ENCODE measurements at places on chromosomes 13 and 19.

DNA sequence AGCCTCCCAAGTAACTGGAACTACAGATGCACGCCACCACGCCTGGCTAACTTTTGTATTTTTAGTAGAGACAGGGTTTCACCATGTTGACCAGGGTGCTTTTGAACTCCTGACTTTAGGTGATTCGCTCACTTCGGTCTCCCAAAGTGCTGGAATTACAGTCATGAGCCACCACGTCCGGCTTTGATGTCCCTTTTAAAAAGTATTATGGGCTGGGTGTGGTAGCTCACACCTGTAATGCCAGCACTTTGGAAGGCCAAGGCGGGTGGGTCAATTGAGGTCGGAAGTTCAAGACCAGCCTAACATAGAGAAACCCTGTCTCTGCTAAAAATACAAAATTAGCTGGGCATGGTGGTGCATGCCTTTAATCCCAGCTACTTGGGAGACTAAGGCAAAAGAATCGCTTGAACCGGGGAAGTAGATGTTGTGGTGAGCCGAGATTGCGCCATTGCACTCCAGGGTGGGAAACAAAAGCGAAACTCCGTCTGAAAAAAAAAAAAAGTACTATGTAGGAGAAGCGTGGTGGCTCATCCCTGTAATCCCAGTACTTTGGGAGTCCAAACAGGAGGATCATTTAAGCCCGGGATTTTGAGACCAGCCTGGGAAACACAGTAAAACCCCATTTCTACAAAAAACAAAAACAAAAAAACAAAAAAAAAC, 22.8 kb upstream of the ERVV-1 start:
- DNase-seq: no peak

GRCh38 chr19:47188507-47189033, 42.4 kb downstream of the BBC3 start:
- DNase-seq: no peak

- no peak for DNase-seq
These were observed 5.7 kb downstream of the HOOK2 start for GRCh38 chr19:12769689-12770088.

DNA sequence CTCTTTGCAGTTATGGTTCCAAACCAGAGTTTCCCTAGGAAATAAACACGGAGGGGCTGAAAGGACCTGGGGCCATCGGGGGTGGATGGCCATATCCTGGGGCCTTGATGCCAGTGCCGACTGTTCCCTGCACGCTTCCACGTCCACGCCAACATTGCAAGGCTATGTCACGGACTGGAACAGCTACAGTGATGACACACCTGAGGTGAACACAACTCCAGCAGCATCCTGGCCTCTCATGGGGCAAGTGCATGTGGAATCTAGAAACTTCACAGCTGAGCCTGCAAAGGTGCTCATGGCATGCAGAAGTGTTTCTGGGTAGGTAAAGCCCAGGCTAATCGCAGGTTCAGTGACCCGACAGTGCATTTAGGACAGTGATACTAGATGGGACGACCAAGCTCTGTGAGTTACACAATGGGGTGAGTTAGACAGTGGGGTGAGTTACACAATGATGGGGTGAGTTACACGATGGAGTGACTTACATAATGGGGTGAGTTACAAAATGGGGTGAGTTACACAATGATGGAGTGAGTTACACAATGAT, 52.0 kb upstream of the GAS6 start:
- DNase-seq: no peak

DNA sequence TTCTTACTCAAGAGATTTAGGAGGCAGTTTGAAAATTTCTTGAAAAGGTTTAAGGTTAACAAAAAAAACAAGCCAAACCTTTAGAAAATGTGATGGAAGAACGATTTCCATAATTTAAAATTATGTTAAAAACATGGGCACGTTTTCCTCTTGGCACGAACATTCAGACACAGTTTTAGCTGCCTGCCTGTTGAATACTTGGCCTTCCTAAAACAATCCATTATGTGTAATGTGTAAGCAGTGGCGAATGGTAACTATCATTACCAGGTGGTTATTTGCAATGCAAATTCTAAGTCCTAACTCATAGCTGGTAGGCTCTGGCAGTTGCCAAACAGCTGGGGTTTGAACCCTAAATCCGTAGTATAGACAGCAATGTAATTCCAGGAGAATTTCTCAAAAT, 1425.7 kb upstream of the SLC10A2 start:
- no peak for DNase-seq

DNA sequence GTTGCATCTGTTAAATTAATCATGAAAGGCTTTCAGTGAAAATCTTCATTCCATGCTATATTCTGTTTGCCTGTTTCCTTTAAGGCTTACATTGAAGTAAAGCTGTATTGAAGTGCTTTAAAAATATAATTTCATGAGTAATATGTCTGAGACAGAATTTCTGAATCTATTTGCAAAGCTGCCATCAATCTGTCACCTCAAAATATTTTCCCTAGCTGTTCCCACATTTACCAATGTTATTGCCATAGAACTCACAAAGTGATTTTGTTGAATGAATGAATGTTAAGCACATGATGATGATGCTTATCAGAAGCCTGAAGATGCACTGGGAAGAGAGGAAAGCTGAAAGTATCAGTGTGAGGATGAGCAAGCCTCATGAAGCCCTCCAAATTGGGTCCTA, 115.8 kb downstream of the NHLRC3 start:
- no peak for DNase-seq

DNA sequence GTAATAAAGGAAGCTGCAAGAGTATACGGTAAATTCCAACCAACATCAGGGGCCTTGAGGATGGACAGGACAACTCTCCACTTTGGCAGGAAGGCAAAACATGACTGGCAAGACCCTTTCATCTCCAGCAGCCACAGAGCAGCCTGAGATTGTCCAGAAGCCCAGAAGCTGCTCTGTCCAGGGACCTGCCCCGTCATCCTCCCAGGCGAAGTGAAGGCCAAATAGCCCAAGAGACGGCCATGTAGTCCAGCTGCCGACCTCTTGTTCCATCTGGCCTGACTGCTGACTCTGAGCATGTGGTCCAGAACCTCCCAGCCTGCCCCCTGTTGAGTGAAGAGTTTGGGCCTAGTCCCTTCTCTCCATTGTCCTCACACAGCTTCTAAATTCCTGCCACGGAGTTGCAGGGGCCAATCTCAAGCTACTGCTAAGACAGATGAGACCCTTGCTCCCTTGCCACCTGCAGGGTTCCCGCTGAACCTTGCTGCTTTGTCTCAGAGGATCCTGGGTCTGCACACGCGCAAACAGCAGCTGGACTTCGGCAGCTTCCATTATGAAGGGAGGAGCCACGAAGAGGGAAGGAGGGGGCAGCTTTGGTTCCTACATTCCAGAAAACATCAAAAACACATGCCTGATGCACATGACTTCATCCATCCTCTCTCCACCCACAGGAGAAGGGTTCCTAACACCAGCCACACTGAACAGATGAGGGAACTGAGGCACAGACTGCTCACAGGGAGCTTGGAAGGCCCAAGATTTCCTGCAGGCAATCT, 196.9 kb downstream of the KATNAL1 start:
- DNase-seq: no peak

GRCh38 chr13:111503905-111504695, 183.7 kb downstream of the TEX29 start:
- no peak for DNase-seq

- DNase-seq: no peak
These were observed 4.7 kb upstream of the GJB2 start for GRCh38 chr13:20197361-20197834.

- no peak for DNase-seq
These were observed 19.1 kb upstream of the PNMA8C start for GRCh38 chr19:46447824-46448223.

GRCh38 chr13:33152389-33152788, 133.2 kb downstream of the STARD13 start:
- no peak for DNase-seq

- DNase-seq: peak; percentile 33
These were observed 698 bp downstream of the BLOC1S3 start for GRCh38 chr19:45179072-45179891.

DNA sequence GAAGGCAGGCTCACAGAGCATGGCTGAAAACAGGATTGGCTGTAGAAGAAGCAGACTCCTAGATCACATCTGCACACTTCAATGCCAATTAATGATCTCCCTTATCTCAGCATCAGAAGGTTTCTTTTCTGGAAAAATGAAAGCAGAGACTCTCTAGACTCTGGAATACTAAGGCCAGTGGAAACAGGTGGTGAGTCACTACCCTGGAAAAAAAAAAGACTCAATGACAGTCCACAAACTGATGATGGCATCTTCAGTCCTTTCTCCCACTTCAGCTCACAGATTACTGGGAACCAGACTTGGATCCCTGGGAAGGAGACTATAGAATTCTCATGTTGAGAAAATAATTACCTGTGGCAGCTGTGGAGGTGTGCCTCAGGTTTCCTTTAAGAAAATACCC, 47.5 kb upstream of the MBNL2 start:
- no peak for DNase-seq

DNA sequence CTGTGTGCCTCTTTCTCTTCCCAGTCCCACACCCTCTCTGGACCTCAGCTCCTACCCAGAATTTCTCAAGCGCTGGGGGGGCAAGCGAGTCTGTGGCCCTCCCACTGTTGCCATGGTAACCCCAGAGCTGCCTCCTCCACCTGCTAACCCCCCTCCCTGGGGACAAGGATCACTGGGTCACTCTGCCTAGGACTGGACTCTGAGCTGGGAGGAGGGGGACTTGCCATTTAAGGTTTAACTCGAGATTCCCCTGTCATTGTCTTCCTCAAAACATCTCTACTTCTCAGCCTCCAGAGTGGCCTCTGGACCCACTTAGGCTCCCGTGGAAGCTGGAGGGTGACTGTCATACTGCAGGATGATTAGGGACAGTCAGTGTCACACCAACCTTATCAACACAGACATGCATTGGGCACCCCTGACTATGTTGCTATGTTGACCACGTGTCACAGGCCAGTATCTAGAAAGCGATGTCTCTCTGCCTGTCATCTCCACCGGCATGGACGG, 2.2 kb downstream of the PALM3 start:
- DNase-seq: no peak

DNA sequence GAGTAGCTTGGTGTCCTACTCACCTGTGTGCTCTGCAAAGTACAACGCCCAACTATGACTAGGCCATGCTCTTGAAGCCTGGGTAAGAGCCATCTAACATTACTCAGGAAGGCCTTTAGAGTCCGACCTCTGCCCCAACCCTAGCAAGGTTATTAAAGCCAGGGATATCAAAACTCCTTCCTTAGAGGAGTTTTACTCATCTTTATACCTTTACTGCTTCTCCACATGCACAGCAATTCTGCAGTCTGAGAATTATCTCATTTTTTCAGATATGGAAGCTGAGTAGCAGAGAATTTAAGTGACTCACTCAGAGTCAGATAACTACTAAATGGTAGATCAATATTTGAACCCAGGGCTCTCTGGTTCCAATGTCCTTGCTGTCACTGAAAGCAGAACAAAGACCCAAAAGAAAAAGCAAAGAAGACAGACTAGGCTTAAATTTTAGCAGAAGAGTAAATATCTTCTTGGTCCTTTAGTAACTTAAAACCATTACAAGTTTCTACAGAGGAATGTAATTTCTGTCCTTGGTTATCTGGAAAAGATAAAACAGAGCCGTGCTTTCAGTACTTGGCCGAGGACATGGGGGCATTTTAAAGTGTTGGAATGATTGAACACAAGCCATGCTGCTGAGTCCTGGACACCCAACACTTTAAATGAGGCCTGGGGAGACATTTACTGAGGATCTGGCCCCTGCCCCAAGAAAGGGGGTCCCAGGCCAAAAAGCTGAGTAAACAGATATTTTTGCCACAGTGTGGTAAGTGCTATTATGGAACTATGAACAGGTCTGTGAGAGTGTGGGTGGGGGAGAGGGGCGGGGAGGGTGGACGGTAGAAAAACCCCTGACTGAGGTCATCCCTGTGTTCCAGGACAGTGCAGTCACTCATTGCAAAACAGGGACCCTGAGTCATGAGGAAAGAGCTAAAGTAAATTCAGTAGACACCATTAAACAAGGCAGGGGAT, 18.4 kb upstream of the KPNA3 start:
- no peak for DNase-seq

GRCh38 chr13:51849145-51850101, 4.4 kb upstream of the TMEM272 start:
- no peak for DNase-seq

DNA sequence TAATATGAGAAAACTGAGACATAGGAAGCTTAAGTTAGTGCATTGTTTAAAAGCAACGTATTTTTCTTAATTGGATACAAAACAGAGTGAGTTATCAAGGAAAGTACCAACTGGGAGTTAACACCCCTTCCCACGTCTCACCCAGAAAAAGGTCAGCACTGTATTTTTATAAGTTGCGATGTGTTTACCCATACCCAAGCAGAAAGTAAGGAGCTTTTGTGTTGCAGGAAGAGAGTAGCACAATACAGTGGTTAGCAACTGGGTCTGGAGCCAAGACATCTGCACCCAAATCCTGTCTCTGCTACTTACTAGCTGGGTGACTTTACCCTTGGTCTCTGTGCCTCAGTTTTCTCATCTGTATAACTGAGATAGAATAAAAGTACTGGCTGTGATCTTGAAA, 34.3 kb downstream of the FAM216B start:
- DNase-seq: no peak

- no peak for DNase-seq
These were observed 11.1 kb upstream of the SPATA13 start for GRCh38 chr13:24149246-24150032.

GRCh38 chr13:40895227-40896184, 106.1 kb downstream of the SLC25A15 start:
- no peak for DNase-seq

DNA sequence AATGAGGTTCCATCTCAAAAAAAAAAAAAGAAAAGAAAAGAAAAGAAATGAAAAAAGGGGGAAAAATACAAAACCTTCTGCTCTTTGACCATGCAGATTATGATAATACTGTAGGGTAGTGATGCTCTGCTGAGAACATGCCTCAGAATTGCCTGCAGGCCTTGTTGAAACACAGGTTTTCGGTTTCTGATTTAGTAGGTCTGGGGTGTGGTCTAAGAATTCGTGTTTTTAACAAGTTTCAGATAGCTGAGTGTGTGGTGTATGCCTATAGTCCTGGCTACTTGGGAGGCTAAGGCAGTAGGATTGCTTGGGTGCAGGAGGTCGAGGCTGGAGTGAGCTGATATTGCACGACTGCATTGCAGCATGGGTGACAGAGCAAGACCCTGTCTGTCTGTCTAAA, 14.9 kb upstream of the CYP2B6 start:
- DNase-seq: no peak

DNA sequence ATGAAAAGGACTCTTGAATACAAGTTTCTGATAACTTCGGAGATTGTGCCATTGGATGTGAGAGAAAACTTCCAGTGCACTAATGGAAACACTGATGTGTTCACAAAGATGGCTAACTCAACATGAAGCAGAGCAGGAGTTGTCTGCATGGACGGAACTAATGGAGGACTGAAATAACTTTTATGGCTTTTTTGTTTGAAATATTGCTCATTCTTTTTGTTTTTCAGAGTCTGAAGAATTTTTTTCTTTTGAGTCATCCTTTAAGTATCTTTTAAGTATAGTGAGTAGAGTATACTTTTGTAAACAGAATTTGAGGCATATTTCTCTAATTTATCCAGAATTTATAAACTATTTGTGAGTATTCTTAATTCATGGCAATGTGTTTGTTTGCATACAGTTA, 25.7 kb downstream of the CRYL1 start:
- no peak for DNase-seq

All from stimulated activated naive B cell treated with anti-CD40 and anti-IgM and Interleukin-4, amounts not matched to agents 10 μg/mL and 1 μg/mL and 100 μg/mL, for 72 hours (primary cell).